ENCODE measurements at places on chromosomes 3 and 15.

- DNase-seq: no peak
Observed at GRCh38 chr3:157767607-157768006, 264.4 kb upstream of the VEPH1 start.

DNA sequence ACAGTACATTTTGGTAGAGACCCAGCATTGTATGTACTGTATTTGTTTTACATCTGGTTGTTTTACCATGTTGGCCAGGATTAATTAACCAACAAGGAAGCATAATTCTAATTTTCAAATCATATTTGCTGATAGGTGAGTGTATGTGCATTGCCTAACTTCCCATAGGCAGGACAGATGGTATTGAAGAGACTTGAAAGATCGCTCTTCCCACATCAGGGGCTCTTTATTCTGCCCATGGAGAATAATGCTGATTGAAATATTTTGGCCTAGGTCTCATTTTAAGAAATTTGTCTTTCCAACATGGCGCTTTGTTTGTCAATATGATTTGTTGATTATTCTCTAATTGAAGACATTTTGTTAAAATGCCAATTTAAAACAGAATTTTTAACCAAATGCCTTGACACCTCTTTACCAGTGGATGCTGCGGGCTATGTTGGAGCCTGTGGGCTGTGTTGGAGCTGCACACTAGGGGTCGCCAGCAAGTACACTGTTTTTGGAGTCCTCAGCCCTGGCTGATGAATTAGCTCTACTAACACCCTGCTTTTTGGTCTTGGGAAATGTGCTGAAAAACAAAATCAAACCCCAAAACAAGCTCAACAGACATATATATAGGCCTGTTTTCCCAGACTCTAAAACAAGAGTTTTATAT lies 5.3 kb downstream of the P2RY12 start:
- no peak for DNase-seq

DNA sequence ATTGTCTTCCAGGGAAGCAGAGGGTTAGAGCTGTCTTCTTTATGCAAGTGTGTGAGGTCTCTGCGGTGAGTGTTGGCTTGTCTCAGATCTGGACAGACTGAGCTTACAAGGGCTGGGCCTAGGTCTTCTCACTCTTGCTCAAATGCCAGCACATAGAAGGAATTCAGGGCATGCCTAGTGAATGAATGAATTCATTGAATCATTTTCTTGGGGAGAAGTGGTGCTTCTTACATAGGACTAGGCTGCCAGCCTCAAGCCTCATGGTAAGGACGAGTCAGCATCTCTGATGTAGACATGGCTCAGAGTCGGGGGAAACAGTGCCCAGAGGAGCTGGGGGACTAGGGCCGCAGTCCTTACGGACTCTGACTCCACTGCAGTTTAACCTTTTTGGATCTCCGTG lies 17.2 kb downstream of the MKRN2 start:
- DNase-seq: no peak

GRCh38 chr3:173652093-173652492 lies 254.5 kb downstream of the NLGN1 start:
- no peak for DNase-seq

DNA sequence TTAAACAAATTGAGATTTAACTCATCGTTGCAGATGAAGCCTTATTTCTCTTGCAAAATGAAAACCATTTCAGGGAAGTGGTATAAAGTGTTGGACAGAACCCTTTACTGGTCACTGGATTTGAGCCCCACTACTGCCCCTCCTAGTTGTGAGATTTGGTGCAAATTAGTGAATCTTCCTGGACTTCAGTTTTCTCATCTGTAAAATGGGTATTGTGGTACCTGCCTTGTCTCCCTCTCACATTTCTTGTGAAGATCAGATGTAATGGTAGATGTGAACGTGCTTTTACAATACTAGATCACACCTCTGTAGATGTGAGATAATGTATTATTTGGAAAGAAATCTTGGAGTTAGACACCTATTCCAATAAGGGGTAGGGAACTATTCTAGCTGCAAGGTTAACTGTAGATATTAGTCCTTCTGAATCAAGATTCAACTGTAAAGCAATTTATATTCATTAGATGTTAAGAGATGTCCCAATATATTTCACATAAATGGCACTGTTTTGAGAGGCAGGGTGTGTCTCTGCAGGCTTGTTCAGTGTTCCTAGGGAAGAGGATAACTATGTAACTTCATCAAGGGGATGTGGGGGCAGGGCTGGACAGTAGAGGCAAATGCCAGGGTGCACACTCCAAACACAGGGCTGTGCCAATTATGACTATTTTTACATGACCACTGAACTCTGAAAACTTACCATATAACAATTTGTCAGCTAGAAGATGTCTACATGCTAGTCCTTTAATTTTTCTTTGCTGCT lies 112.4 kb upstream of the PFN2 start:
- DNase-seq: no peak

GRCh38 chr15:41832875-41833274 lies 5.0 kb downstream of the JMJD7 start:
- no peak for DNase-seq

GRCh38 chr3:85476891-85477495 lies 518.2 kb downstream of the CADM2 start:
- no peak for DNase-seq

- no peak for DNase-seq
Observed at GRCh38 chr15:23387621-23388190, 33.2 kb downstream of the GOLGA8S start.

- DNase-seq: no peak
Observed at GRCh38 chr15:64909546-64909945, 2.2 kb upstream of the ANKDD1A start.

GRCh38 chr15:31435912-31436628 lies 109.4 kb downstream of the KLF13 start:
- DNase-seq: no peak

- DNase-seq: no peak
Observed at GRCh38 chr15:63191895-63192618, 2.7 kb downstream of the RAB8B start.

DNA sequence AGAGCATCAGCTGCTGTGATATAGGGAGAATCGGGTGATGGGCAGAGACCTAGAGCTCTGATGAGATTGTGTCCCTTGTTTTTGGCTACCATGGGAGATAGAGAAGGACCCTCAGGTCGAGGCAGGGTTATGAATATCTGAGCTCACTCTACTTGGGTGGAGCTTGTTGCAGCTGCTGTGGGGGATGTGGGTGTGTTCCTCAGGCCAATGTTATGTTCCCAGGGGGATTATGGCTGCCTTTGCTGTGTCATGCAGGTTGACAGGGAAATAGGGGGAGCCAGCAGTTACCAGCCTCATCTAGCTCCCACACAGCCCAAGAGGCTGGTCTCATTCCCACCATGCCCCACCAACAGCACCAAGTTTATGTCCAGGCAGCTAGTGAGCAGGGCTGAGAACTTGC lies 131.5 kb downstream of the TRIM42 start:
- DNase-seq: no peak

GRCh38 chr3:9397906-9398699 lies 688 bp downstream of the SETD5 start:
- DNase-seq: peak; percentile 6

- no peak for DNase-seq
Observed at GRCh38 chr15:22893881-22894280, 55.4 kb downstream of the NIPA2 start.

- DNase-seq: no peak
Observed at GRCh38 chr3:129665024-129665768, 58.7 kb upstream of the PLXND1 start.

DNA sequence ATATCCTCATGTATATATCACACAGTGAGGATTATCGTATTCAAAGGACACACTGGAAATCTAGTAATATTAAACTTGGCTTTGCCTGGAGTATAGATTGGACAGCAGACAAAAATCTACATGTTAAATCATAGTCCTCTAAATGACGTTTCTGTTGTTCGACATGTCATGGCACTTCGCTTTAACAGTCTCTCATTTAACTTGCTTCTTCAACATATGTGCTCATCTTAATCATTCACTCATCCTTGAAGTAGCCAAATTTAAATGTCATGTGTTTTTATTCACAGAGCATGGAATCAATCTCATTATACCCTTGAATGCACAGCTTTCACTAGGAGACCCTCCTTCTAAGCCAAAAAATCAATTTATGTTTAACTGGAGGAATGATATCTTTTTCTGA lies 417.0 kb upstream of the CNTN6 start:
- DNase-seq: no peak

DNA sequence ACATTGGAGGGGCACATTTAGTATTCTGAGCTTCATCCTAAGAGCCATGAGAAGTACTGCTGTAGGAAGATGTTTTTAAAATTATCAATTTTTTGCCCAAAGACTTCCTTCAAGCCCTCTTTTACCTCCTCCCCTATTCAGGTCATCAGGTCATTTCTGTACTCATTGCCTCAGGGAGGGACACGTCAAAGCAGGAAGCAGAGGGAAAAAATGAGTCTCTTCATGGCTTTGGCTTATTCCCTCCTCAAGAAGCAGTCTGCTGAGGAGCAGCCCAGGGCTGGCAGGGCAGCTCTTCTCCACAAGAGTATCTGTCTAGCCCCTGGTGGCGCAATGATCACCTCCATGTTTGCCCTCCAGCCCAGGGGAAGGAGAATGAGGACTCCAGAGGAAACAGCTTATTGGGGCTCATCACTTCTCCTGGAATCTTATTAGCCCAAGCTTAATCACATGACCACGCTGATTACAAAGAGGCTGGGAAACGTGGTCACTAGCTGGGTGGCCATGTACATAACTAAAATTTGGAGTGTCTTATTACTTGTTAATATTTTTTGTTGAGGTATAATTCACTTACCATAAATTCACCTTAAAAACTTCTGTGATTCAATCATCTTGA lies 44.2 kb upstream of the GATA2 start:
- DNase-seq: no peak

GRCh38 chr3:71152892-71153265 lies 430.6 kb downstream of the FOXP1 start:
- no peak for DNase-seq

DNA sequence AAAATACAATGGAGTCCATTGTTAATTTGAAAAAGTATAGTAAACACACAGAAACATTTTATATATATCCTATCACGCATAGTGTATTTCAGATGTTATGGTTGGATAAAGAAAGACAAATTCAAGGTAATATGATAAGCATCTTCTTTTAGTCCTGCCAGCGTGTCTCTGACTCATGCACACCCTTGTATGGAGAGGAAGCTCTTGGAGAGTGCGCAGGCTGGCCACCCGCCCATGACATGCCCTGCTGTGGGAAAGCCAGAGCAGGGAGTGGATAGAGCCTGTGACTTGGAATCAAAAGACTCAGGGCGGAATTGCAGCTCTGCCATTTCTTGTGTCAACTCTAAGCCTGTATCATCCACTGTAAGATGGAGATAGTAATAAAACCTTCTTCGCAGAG lies 23.0 kb upstream of the COPG1 start:
- no peak for DNase-seq

- DNase-seq: no peak
Observed at GRCh38 chr3:71602256-71602655, 18.7 kb upstream of the FOXP1 start.

GRCh38 chr15:68820295-68821189 lies at the start of gene ANP32A:
ANP32A (minus strand) TSS chr15:68820895; CDS start chr15:68820751, 144 bp downstream.
- peak; percentile 89 for DNase-seq

DNA sequence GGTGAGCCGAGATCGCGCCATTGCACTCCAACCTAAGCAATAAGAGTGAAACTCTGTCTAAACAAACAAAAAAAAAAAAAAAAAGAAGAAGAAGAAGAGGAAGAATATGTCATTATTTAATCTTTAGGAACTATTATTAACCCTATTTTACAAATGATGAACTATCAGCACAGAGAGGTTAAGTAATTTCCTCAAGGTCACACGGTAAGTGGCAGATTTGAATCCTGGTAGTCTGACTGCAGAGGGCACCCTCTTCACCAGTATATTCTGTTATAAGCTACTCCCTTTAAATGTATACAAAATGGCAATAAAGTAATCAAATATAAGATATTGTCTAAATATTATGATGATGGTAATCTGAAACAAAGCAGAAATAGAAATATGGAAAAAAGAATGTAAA lies 77.4 kb upstream of the HERC1 start:
- DNase-seq: no peak

GRCh38 chr3:3081381-3082233 lies 28.6 kb downstream of the IL5RA start:
- DNase-seq: no peak

DNA sequence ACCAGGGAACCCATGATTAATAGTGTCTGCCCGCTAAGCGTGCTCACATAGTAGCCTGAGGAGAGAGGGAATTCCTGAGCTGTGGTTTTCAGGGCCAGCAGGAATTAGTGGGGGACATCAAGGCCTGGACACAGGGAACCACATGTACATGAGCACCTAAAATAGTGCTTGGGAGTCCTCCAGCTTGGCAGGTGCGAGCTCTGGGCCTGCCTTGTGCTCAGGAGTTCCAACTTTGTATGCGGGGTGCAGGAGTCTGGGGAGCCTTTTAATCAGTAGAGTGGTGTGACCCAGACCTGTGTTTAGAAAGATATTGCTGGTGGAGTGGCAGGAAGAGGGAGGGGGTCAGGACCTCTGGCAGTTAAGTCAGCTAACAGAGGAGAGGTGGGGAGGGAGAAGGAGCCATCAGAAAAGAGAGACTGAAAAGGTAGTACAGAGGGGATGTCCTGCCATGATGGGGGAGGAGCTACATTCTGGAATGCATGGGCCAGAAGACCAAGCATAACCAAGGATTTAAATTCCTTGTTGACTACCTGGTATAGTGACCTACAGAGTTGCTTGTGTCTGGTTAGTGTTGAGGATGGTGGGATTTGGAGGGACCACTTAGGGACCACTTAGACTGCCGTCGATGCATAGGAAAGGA lies 1.9 kb downstream of the DAG1 start:
- DNase-seq: no peak

DNA sequence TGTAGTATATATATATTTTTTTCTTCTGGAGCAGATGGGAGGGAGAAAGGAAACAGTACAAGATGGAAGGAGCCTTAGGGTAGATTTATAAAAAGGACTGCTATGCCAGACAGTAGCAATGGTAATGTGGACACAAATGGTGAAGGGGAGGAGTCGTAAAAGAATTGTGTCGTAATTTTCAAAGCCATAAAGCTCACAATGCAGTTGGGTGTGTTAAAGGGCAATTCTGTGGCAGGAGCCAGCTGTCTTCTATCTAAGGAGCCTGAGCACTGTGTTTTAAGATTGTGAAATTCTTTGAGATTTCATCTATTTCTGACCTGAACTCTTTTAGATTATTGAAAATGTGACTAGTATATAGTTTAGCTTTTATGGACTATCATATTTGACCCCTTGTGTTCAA lies 58.9 kb downstream of the CNOT10 start:
- no peak for DNase-seq

DNA sequence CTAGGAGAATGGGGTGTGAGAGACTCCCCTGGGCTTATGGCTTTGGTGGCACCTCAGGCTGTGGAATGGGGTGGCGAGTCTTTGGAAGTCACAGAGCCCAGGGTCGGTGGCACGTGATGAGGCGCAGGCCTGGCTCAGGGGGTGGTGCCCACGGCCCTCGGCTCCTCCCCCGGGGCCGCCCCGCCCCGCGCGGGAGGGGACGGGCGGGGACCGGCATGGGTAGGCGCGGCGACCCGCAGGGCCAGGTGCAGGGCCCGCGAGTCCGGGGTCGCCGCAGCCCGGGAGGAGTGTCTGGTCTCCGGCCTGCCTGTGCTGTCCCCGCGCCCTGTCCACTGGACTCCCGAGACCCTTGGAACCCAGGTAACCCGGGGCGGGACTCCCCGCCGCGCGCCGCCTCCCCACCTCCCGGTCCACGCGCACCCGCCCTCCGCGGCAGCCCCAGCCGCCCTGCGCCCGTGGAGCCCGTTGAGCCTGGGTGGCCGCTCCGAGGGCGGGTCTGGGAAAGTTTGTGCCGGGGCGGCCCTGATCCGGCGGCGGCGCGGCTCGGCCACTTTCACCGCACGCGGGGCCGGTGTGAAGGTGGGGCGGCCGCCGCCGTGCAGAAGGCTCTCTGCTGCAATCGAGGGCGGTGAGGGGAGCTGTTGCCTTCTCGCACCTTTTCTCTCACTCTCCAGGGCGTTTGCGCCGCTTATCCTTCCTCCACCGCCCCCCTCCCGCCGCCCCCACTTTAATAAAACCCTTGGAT lies at the start of gene PAQR5:
Gene PAQR5, plus strand, starts transcription at position 216 of the 745 bp plus-strand sequence. CDS start 61,169 bp downstream, outside the sequence.
- DNase-seq: no peak

Data from stimulated activated CD8-positive, alpha-beta memory T cell treated with anti-CD3 and anti-CD28 coated beads, Interleukin-4, amount 100 ng/mL, for 4 hours (primary cell).